ENCODE measurements at places on chromosomes 11 and 22.

DNA sequence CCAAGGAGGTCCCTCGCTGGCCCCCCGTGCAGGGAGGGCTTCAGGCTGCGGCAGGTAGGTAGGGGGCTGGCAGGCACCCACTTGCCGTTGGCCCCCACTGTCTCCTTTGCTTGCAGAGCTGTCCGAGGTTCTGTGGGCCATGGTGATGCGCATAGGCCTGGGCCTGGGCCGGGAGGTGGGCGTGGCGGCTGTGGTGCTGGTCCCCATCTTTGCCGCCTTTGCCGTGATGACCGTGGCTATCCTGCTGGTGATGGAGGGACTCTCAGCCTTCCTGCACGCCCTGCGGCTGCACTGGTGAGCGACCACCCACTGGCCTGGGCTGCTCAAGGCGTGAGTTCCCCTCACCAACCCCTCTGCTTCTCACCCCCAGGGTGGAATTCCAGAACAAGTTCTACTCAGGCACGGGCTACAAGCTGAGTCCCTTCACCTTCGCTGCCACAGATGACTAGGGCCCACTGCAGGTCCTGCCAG lies 11.6 kb downstream of the TCIRG1 start:
- no peak for DNase-seq

GRCh38 chr11:91926965-91927364 lies 297.7 kb upstream of the FAT3 start:
- no peak for DNase-seq

DNA sequence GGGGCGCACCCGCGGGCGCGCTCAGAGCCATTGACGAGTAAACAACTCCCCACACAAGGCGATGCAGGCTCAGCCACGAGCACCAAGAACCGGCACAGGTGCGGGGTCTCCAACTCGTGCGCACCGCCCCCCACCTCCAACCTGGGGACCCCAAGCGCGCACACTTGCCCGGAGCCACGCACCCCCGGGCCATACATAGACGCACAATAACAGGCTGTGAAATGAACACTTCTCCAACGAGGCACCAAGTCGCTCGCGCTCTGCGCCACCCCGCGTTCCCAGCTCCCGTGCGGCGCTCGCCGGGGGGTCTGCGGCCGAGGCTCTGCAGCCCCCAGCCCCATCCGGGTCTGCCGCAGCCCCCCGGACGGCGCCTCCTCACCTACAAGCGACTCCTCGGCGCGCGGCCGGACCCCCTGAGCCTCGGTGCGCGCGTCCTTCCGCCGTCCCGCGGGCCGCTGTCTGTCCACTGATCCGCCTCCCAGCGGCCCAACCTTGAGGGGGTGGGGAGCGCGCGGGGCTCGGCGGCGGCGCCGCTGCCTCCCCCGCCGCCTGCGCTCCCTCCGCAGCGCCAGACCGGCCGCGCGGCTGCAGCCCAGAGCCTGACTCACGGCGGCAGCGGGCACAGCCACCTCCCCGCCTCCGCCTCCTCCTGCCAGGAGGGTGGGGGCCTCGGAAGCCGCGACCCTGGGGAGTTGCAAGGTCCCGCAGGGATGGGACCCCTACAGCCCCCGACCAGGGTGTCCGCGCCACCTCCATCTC lies 1.6 kb downstream of the IFITM10 start:
- no peak for DNase-seq

DNA sequence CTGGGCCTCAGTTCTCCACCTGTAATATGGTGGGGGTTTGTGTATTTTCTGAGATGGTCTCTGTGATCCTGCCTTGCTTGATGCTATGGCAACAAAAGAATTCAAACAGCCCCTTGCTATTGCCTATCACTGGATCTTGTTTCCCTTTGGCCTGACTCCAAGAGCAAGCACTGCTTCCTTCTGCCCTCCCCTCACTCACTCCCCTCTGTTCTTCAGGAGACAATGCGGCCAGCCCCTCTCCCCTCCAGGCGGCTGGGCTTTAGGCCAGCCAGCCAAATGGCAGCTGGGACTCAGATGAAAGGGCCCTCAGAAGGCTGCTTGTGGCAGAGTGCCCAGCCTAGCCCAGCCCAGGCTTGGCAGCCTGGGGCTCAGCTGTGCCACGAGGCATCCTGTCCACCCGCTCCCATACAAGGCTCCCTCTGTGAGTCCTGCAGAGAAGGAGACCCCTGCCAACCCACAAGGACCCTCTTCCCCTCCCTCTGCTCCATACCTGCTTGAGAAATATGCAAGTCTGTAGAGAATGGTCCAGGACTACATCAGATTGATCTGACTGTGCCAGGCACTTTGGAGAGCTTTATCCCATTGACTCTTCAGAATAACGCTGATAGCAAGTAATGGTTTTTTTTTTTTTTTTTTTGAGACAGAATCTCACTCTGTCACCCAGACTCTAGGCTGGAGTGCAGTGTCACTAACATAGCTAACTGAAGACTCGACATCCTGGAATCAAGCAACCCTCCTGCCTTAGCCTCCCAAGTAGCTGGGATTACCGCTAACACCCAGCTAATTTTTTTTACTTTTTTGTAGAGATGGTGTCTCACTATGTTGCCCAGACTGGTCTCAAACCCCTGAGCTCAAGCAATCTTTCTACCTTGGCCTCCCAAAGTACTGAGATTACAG lies 7.6 kb upstream of the KCTD14 start:
- no peak for DNase-seq

DNA sequence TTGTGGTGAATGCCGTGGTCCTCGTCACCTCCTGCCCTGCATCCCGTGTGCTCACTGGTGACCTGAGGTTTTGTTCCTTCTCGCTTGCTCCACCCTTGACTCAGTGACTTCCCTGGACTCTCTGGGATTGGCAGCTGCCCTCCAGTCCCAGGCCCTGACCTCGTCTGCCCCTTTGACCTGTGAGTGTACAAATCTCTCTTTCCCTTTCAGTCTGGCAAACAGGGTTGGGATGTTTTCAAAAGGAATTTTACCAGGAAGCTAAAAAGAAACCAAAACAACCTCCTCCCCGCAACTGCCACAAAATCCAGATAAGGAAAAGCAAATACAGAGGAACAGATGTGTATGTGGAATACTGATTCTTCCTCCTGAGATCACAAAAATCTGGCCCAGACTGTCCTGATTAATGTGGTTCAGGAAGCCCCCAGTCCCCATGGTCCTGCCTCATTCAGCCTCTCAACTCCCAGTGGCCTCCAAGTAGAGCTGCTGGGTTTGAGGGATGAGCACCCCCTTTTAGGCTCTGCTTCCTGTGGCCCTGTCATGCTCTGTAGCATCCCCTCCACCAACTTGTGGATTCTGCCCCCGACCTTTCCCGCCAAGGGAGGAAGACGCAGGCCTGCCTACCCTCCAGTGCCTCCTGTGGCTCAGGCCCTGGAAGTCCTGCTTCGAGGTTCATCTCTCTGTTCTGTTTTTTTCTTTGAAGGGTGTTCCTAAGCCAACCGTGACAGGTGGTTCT lies 15.2 kb downstream of the ROBO4 start:
- no peak for DNase-seq
